ENCODE measurements at places on chromosomes 11 and 22.

GRCh38 chr22:49266561-49267519 is 560.8 kb downstream of the BRD1 start:
- DNase-seq = no peak

DNA sequence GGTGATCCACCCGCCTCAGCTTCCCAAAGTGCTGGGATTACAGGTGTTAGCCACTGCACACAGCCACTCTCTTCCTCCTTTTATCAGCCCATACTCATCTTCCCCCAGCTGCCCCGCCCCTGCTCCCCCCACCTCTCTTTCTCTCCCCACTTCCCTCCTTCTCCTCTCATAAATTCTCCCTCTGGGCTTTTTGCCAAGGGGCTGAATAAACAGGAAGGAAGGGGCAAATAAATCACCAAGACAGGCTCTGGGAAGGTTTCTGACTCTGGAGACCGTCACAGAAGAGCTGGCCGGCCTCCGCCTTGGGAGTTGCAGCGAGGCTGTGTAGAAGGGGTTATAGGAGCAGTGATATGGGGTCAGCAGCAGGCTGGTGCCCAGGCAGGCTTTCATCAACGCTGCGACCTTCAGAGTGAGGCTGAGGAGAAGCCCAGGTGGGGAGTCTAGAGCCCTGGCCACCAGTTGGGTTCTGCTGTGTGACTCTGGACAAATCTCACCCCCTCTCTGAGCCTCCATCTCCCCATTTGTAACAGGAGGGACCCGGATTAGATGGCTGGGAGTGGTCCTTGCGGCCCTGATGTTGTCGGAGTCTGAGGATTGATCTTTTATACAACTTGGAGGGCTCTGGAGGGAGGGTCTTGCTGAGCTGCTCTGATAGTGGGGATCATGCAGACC is 62.6 kb upstream of the RASD2 start:
- no peak for DNase-seq

- no peak for DNase-seq
These were observed 13.9 kb downstream of the RBM4B start for GRCh38 chr11:66663741-66664296.

DNA sequence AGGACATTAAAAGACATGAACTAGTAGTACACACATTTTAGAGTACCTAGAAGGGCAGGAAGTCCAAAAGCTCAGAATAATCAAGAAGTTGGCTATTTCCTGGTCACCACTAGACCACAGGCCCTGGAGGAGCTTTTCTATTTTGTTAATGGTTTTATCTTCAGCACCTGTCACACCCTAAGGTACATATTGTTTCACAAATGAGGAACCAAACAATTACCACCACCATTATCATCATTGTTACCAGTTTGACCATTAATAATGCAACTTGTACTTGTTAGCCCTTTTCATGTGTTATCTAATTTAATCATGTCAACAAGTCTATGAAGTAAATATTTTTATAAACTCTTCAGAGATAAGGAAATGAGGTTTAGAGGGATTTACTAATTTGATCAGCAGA is 4.9 kb downstream of the MRPL48 start:
- no peak for DNase-seq

DNA sequence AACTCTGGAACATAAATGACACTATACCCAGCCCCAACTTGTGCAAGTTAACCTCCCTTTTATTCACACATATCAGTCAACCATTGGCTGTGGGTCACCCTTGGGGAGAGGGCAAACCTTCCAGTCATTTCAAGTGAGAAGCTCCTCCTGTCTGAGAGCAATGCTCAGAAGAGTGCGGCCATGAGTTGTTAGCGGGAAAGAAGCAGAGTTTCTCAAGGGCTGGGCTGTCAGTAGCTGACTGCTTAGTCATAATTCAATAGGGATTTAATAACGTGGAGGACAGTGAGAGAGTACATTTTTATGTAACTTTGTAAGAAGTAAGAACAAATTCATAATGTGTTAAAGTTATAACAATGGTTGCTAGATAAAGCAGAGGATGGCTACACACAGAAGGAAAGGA is 5.1 kb downstream of the PATE2 start:
- no peak for DNase-seq

GRCh38 chr22:10961043-10961860 is 4566.7 kb upstream of the OR11H1 start:
- no peak for DNase-seq

GRCh38 chr11:126482586-126483108 is 127.2 kb downstream of the ST3GAL4 start:
- no peak for DNase-seq

GRCh38 chr22:23539135-23539838 is 40.8 kb downstream of the IGLL1 start:
- DNase-seq = peak; percentile 50

Measured in GM12891 (cell line).